ENCODE measurements at places on chromosomes 4 and X. TPM values are rescaled to one million over a fixed set of nuclear protein-coding genes. Genes with fewer than 3 reads are reported as not detected.

The BMP3 gene
- not detected for total RNA-seq

GRCh38 chr4:7770224-7771050, 169.2 kb downstream of the AFAP1 start:
- DNase-seq, result no peak

The HPSE gene
- 1.3 TPM for total RNA-seq

- no peak for DNase-seq
Observed at GRCh38 chr4:186984105-186984644, 260.5 kb upstream of the FAT1 start.

DNA sequence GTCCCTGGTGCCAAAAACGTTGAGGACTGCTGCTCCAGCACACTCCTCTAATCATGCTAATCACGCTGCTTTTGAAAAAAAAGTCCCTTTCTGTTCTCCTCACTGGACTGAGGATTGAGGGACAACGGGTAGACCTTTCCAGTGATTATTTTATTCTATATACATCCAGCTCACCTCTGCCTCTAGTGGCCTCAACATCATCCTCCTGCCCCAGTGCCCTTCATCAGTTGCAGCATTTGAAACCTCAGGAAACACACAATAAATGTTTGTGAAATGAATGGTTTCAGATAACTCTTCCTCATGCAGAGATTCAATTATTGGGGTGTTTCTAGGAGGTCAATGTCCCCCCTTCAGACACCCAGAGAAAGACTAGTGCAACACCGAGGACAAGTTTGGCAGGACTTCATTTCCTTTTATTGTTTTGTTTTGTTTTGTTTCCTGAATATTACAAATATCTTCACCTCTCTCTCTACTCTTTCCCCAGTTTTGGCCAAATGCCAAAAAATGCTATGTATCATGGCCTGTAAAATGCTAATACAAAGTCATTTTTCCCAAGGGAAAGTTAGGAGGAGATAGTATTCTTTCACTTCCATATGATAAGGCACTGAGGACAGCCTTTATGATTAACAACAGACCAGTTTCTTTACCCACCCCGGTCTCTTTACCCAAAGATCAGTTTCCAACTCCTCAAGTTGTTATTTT, 460.1 kb upstream of the SLIT2 start:
- no peak for DNase-seq

The HOPX gene
- 37.4 TPM for total RNA-seq

The ABRAXAS1 gene
- total RNA-seq, result 7.4 TPM

Measured in uterus (tissue), 4 donors.